ENCODE measurements at places on chromosomes 3 and 15.

- DNase-seq = no peak
Observed at GRCh38 chr3:78613421-78613879, 1154.3 kb downstream of the ROBO1 start.

GRCh38 chr3:115699706-115700105 is 76.4 kb downstream of the GAP43 start:
- DNase-seq = no peak

DNA sequence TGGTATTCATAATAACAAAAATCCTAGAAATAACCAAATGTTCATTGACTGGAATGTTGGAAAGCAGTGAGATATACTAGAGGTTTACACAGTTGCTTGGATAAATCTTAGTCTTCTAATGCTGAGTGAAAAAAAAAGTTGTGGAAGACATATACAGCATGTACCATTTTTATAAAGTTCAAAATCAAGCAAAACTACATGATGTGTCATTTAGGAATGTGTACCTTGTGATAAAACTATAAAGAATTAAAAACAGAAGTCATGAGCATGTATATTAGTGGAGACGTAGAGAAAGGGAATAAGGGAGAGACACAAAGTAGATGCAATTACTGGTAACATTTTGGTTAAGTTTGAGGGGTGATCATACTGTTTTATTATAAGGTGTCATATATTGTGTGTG is 45.2 kb downstream of the FBXL2 start:
- no peak for DNase-seq

DNA sequence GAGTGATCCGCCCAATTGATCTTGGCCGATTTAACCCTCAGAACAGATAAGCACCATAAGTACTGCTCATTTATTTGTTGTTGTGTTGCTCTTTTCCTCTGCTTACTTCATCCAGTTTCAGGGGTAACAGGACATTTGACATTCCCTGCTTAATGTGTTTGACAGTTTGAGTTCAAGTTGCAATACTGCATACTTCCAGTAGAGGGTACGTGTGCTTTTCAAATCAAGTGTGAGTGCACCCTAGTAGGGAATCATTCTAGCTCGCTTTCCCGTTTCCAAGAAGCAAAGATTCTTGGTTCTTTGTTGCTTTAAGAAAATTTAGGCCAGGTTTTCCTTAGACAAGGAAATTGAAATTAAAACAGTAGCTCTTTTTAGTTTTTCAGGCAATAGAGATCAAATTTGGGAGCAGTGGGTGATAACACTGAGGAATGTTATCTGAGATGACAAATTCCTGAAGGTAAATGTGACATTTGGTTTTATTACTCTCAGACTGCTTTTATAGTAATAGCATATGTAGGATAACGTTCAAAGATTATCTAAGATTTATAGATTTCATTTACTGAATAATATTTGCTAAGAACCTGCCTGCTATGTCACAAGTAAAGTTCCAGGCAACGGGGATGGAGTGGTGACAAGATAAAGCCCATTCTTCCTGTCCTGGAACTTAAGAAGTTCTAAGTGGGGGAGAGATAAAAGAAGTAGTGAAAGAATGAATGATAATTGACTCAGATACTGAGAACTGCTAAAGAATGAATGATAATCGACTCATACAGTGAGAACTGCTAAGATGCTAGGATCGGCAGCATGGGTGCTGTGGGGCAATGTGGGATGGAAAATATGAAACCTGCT is 73.3 kb downstream of the SYNPR start:
- no peak for DNase-seq

- no peak for DNase-seq
Observed at GRCh38 chr15:23912191-23912590, 225.1 kb upstream of the NDN start.

DNA sequence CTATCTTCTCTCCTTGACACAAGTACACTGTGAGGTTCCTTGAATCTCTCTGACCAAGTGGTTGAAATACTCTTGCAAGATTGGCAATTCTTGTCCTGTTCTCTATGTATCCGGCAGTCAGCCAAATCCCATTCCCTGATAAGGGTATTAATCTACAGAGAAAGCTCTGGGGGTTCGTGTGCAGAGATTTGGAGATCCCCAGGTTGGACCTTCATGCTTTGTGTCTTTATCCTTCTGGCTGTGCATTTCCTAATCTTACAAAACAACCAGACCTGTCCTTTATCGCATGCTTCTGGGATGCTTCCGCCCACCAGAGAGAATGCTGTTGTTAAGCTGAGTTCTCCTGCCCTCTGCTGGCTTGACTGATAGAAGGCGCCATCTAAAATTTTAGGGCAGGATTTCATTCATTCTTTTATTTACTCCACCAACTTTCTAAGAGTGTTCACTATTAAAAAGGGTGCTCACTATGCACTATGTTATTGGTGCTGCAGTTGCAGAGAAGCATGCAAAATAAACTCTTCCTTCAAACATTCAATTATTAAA is 8.6 kb upstream of the SST start:
- DNase-seq = no peak

DNA sequence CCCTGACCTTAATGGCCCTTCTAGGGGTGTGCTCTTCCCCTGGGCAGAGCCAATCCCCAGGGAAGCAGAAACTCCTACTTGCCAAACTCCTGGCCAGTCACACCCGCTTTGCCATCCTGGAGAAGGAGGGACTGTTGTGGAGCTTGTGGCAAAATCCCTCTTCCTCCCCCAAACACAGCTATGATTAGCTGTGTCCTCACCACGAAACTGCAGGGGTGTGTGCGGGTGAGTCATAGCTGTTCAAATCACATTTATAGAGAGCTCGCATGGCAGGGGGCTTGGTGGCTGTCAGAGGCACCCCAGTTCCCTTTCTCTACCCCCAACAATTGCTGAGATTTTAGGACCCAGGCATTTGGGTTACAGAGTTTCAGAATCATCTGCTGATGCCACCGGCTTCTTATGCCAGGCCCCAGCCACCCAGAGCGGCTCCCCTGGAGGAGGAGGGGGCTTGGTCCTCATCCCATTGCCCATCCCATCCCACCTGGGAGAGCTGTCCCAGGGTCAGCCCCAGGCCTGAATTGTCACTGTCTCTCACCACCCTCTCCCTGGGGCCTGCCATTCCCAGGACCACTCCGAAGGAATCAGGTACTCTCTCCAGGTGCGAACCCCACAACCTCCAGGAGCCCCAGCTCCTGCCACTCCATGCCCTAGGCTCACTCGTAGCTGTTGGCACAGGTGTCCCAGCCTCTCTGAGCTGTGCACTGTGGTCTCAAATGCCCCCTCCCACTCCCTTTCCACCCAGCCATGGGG is 28.8 kb upstream of the MAGEF1 start:
- no peak for DNase-seq

- DNase-seq = no peak
Observed at GRCh38 chr3:155418407-155418806, 124.9 kb upstream of the STRIT1 start.

DNA sequence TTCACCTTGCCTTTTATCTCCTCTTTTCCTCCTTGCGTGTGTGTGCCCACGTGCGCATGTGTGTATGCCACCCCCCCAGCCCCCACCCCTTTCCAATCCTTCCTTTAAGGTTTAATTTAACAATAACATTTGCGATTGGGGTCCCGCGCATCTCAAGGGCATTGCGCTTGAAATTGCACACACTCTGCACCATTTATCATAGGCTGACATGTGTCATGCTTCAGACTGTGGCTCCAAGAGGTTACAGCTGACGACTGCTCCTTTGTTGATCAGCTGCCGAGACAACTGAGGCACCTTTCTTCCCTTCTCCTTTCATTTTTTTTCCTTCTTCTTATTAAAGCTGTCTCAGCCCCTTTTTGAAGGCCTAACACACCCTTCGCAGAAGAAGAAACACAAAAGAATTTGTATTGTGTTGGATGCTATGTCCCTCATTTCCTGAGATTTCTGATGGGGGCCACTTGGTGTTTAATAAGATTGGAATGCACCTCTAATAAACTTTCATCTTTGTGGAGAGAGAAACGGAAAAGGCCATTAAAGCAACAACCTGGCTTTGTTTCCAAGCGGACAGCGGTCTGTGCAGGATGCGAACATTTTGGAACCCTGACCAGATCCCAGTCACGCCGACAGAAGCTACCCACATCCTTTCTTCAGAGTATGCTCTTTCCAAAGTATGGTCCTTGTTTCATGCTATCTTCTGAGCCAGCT is 470.1 kb downstream of the MCTP2 start:
- DNase-seq = no peak

DNA sequence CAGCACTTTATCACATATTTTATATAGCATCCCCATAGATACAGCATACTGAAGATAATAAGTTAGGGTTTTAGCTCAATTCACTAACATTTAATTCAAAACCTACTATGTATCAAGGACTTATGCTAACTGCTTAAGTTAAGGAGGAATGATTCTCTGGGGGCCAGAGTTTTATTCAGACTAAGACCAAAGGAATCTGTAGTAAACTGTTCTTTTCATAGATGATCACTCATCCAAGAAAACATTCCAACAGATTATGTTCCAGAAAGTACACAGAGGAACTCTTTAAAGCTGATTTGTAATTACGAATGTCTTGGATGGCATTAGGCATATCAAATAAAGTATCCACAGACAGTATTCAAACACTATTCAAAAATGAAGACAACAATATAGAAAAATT is 226.4 kb downstream of the SCAPER start:
- DNase-seq = no peak

GRCh38 chr15:94509259-94509658 is 277.9 kb downstream of the MCTP2 start:
- no peak for DNase-seq

GRCh38 chr3:32200490-32200889 is 38.0 kb upstream of the CMTM8 start:
- DNase-seq = no peak

- DNase-seq = no peak
Observed at GRCh38 chr3:66904831-66905493, 93.1 kb upstream of the KBTBD8 start.

DNA sequence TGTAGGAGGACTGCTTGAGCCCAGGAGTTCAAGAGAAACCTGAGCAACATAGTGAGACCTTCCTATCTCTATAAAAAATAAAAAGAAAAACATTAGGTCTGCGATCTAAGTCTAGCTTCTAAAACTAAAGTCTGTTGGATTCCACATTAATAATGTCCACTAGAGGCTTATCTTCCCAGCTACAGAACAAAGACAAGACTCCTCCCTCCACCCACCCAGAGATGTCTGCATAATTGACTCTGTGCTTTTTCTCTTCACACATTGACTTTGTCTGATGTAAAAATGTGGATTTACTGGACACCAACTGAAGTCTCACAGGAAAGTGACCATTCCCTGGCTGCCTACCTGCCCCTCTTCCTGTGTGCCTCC is 91.8 kb downstream of the ATP10A start:
- no peak for DNase-seq

DNA sequence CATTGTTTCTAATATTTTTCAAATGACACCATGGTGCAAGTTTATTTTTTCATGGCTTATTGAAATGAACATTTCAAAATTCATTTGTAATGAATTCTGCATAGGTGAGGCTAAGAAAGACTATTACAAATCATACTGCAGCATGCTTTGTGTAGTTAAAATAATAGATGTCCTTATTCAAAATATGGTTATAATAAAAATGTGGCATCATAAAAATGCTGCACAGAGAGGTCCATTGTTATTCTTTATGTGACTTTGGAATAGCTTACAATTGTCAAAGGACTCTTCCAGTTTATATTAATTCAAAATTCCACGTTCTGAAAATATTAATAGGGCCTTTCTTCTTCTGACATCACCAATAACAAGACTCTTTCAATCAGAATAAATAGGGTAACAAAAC is 222.7 kb downstream of the GAP43 start:
- no peak for DNase-seq

GRCh38 chr3:172511783-172512762 is 11.2 kb downstream of the TNFSF10 start:
- peak; percentile 33 for DNase-seq

- DNase-seq = no peak
Observed at GRCh38 chr15:45200799-45201556, 13.2 kb upstream of the SHF start.

DNA sequence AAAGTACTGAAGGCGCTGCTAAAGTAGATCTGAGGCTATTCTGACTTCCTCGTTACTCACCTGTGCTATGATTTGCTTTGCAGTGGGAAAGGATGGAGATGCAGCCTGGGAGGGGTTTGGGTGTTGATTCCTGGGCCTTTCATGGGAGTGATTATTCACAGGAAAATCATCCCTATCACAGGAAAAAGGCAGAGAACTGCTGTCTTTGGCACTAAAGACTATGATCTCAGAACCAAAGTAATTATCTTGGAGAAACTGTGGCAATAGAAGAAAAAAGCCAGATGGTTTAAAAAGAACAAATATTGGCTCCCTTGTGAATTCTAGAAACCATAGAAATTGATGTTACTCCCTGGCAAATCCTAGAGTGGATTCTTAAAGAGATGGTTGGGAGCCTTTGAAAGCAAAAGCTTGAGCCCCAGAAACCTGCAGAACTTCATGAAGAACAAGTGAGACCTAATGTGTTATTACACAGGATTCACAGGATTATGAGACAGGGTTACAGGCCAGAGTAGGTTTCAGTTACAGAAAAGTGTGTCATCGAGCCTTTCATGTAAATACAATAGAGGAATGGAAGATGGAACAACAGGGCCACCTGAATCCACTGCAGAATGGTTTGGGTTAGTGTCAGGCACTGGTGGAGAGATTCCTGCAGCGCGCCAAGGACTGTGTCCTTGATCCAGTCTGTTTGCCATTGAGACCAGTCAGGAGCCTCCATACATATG is 85.7 kb downstream of the OXNAD1 start:
- no peak for DNase-seq

- no peak for DNase-seq
Observed at GRCh38 chr3:64149886-64150285, 75.4 kb downstream of the PRICKLE2 start.

GRCh38 chr15:74193299-74193718 is 9.3 kb downstream of the STRA6 start:
- DNase-seq = no peak

DNA sequence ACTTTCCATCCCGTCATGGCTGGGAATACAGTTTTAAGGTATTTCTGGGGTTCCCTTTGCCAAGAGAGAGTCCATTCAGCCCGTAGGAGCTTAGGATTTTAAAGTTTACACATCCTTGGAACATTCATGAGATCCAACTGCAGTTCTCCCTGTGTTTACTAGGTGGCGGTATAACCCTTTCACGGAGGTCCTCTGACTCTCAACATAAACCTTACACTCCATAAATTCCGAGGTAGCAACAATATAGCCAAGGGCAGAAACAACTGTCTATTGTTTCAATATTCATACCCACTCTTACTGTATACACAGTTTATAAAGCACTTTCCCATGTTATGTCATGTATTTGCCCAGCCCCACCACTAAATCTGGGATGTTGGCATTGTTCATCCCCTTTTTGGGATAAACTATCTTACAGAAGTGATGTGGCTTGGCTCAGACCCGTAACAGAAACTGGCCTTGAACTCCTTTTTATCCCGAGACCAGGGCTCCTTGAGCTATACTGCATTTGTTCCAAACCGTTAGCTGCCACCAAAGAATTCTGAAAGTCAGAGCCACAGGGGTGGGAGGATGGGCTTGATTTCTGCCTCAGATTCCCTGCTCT is 69.2 kb upstream of the COL6A5 start:
- DNase-seq = no peak

All from stimulated activated CD8-positive, alpha-beta memory T cell treated with anti-CD3 and anti-CD28 coated beads, Interleukin-7, amount 100 ng/mL, for 1 hour (primary cell).